ENCODE measurements at places on chromosomes 1 and 21.
A peak's percentile ranks its signal among the peaks of the same experiment; 100 is the strongest.

DNA sequence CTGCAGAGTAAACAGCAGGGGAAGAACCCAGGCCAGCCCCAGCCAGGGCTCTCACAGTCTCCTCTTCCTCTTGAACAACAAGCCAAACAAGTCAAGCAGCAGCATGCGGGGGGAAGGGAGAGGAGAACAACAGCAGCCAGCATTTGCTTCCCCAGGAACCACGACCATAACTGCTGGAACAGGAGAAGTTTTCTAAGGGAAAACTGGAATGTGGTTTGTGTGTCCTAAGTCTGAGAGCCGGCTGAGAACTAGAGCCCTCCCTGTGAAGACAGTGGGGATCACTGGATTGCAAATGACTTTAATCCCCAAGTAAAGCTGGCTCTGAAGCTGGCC, 48.2 kb downstream of the COQ8A start:
- no peak overlapping the region for H3K4me3 ChIP-seq
- H3K4me1 ChIP-seq = peaks cover 31% of the 10 kb centered on the region
- peak; percentile 43 for DNase-seq
- no peaks in the 10 kb centered on the region for H3K36me3 ChIP-seq

GRCh38 chr1:156705321-156705917, at the start of gene CRABP2:
Gene CRABP2 (minus strand): TSS chr1:156705583. CDS start chr1:156705446, 137 bp downstream.
- H3K36me3 ChIP-seq = no peaks in the 10 kb centered on the region
- H3K4me1 ChIP-seq = peaks cover 31% of the 10 kb centered on the region
- peak within 1 kb of the TSS; percentile 39 for H3K27ac ChIP-seq
- H3K4me3 ChIP-seq = peak within 1 kb of the TSS; percentile 31
- peak; percentile 45 for DNase-seq
- no peaks in the 10 kb centered on the region for H3K27me3 ChIP-seq

DNA sequence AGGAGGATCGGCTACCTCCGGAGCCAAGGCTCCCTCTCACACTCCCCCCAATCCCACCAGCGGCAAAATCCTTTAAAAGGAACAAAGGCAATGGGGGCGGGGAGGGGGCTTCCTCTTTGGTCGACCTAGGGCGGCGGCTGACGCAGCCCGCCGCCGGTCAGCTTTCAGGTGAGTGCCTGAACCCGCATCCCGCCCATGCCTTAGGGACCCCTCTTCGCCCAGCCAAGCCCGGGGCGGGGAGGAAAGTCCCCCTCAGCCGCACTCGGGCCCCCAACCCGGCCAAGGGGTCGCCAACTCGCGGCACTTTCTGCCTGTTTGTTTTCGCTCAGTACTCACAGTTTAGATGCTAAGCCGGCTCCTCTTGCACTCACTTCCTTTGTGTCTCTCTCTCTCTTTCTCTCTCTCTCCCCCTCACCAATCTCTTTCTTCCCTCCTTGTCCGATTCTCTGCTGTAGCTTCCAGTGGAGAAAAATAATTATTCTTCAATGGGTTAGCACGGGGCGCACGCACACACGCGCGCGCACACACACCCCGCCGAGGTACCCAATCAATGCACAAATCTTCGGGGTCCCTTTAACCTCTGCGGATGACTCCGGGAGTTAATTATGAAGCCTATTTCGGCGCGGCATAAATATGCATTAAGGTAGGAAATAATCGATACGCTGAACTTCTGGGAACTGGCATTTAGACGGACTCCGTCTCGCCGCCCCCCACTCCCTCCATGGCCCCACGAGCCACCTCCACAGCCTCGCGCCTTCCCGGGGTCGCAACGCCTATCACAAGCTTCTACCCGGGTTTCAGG, at the start of gene BLACAT1:
TSS of gene BLACAT1 (minus strand) at position 465 of the 802 bp plus-strand sequence.
- no peaks in the 10 kb centered on the region for H3K4me1 ChIP-seq
- H3K27ac ChIP-seq = no peak within 1 kb of the TSS
- no peak within 1 kb of the TSS for H3K4me3 ChIP-seq
- DNase-seq = no peak
- H3K36me3 ChIP-seq = no peaks in the 10 kb centered on the region
- peaks cover 60% of the 10 kb centered on the region for H3K27me3 ChIP-seq

DNA sequence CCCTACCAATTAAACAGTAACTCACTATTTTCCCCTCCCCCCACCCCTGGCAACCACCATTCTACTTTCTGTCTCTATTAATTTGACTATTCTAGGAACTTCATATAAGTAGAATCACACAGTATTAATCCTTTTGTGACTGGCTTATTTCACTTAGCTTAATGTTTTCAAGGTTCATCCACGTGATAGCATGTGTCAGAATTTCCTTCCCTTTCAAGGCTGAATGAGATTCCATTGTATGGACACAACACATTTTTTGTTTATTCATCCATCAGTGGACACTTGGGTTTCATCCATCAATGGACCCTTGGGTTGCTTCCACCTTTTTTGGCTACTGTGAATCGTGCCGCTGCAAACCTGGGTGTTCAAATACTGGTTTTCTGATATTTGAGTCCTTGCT, 41.7 kb downstream of the EIF2D start:
- DNase-seq = no peak
- no peak overlapping the region for H3K4me3 ChIP-seq

DNA sequence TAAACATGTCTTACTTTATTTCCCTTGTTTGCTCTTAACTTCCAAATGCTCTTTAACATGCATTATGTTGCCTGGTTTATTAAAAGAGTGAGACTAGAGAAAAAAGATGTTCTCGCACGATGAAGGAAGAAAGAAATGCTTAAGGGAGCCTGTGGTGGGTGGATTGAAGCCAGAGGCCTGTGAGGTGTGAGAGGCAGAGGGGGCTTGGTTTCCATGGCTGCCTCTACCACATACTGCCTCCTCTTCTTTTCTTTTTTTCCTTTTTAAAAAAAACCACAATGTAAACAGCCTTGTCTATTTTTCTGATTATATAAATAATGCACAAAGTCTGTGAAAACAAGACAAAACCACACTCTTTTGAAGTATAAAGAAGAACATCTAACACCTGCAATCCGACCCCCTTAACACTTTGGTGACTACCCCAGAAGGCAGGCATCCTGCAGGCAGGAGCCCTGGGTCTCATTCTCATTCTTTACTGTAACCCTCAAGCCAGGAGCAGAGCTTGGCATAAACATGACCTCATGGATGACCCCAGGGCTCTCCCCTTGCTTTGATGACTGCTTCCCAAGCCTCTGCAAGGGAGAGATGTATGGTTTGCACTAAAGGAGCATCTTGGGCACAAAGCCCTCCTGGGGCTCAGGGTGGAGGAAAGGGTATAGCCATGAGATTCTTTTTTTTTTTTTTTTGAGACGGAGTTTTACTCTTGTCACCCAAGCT, 10.1 kb upstream of the PARP1 start:
- H3K4me3 ChIP-seq = no peak overlapping the region
- no peaks in the 10 kb centered on the region for H3K4me1 ChIP-seq
- no peak overlapping the region for H3K27ac ChIP-seq
- DNase-seq = no peak
- no peaks in the 10 kb centered on the region for H3K36me3 ChIP-seq
- no peaks in the 10 kb centered on the region for H3K27me3 ChIP-seq

DNA sequence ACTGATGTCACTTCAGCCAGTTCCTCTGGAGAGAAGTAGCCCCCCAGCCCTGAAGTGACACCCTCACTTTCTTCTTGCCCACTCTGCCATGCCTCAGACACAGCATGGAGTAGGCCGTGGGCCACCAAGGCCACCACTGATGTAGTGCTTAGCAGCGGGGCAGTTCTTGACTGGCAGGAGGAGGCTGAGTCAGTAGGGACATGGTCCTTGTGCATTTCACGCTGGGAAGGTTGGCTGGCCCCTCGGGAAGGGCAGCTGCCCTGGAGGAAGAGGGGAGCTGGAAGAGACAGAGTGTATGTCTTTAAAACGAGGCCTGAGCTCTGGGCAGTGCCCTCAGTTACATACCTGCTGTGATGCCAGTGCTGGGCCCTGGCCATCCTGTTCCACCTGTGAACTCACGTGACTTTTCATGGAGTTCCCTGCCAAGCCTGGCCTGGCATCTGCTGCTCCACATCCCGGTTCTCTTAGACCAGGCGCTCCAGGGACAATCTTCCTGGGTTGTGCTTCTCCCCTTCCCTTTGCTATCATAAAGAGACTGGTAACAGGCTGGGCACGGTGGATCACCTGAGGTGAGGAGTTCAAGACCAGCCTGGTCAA, 158.6 kb upstream of the TMEM51 start:
- peaks cover 40% of the 10 kb centered on the region for H3K4me1 ChIP-seq
- DNase-seq = peak; percentile 56
- H3K27ac ChIP-seq = peak overlapping the region; percentile 94
- H3K36me3 ChIP-seq = no peaks in the 10 kb centered on the region

- no peaks in the 10 kb centered on the region for H3K36me3 ChIP-seq
- DNase-seq = no peak
- no peak overlapping the region for H3K27ac ChIP-seq
- H3K27me3 ChIP-seq = no peaks in the 10 kb centered on the region
- no peaks in the 10 kb centered on the region for H3K4me1 ChIP-seq
These were observed 68.3 kb downstream of the CLIC6 start for GRCh38 chr21:34737115-34737514.

GRCh38 chr1:116374353-116375147, 1.5 kb downstream of the ATP1A1 start:
- peaks cover 46% of the 10 kb centered on the region for H3K4me1 ChIP-seq
- H3K36me3 ChIP-seq = no peaks in the 10 kb centered on the region
- peak overlapping the region; percentile 87 for H3K27ac ChIP-seq
- H3K27me3 ChIP-seq = no peaks in the 10 kb centered on the region
- peak overlapping the region; percentile 98 for H3K4me3 ChIP-seq
- DNase-seq = no peak

DNA sequence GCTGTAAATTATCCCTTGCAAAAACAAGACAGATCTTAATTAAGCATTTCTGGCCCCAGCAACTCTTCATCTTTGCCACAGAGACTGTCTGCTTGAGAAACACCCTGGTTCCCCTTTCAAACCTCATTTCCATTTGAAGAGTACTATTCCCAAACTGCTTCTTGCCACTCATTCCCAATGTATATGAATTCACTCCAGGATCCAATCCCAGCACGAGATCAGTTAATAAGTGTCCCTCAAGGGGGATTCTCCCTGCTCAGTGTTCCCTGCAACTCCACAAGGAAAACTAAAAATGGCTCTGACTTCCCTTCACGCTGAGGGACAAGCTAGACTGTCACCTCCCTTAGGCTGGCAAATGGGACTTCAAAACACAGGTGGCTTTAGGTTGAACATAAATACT, 173.2 kb downstream of the SIPA1L2 start:
- no peak overlapping the region for H3K27ac ChIP-seq
- H3K4me3 ChIP-seq = no peak overlapping the region
- no peaks in the 10 kb centered on the region for H3K36me3 ChIP-seq

GRCh38 chr1:229264487-229264886, 6.4 kb upstream of the RAB4A start:
- peaks cover under 1% of the 10 kb centered on the region for H3K4me1 ChIP-seq
- no peak overlapping the region for H3K27ac ChIP-seq
- no peak for DNase-seq
- no peak overlapping the region for H3K4me3 ChIP-seq
- no peaks in the 10 kb centered on the region for H3K27me3 ChIP-seq
- H3K36me3 ChIP-seq = no peaks in the 10 kb centered on the region

DNA sequence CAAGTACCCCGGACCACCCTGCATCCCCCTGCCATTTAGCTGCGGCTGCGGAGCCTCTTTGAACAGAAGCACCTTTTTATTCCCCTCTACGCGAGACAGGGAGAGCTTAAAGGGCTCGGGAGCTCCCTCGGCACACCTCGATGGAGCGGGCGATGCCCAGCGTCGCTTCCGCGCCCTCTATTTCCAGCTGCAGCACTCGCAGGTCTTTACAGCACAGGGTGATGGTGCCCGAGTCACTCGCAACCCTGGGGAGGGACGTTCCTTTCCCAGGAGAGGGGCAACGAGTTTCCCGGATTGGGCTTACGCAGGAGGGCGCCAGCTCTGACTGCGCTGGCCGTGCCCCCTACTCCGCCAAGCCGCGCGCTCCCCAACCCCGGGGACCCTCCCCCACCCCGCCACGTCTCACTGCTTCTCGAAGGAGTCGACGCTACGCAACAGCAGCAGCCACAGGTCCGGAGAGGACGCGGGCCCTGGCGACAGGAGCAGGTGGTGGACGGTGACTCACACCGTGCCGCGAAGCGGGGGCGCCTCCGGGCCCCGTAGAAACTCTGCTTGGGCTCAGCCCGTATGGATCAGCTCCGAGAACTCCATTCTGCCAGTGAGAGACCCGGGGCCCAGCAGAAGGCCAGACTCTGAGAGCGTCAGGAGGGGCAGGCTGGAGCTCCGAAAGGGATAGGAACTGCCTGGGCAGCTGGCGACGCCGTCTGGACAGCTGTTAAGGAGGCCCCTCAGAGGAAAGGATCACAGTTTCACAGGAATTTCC, 5.8 kb upstream of the FAM167B start:
- DNase-seq = peak; percentile 85
- peaks cover 38% of the 10 kb centered on the region for H3K4me1 ChIP-seq
- peak overlapping the region; percentile 81 for H3K27ac ChIP-seq

- H3K36me3 ChIP-seq = no peaks in the 10 kb centered on the region
- DNase-seq = peak; percentile 66
- no peak overlapping the region for H3K4me3 ChIP-seq
- H3K27ac ChIP-seq = no peak overlapping the region
- H3K4me1 ChIP-seq = no peaks in the 10 kb centered on the region
- H3K27me3 ChIP-seq = peaks cover 8% of the 10 kb centered on the region
These were observed 6.4 kb upstream of the GUCA2B start for GRCh38 chr1:42146626-42147320.

DNA sequence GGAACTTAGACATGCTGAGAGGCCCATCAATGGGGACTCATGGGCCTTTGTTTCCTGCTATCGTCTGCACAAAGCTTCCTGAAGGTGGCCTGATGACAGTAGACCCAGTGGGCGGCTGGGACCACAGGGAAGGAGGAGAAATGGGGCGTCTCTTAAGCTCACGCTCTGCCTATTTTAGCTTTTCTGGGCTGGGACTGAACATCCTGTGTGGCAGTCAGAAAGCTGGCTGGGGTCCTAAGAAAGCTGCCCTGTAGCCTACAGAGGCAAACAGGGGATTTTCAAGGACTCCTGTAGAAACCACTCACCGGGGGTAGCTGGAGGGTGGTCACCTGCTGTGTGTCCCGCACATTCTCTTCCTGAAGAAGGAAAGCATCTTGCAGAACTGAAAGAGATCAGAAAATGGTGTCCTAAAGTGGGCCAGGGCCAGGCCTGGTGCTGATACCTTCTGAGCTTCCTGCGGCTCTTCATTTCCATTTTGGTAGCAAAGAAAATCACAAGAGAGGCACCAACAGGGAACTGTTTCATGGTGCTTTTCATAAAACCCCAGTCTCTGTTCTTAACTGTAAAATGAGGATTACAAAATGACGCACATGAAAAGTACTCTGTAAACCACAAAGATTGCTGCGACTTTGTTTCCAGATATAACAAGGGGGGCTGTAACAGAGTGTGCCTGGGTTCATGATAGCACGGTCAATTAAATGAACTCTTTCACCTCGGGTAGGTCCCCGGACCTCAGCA, 8.6 kb downstream of the ZNF496 start:
- H3K27me3 ChIP-seq = no peaks in the 10 kb centered on the region
- no peak for DNase-seq
- H3K27ac ChIP-seq = no peak overlapping the region
- no peak overlapping the region for H3K4me3 ChIP-seq
- H3K36me3 ChIP-seq = no peaks in the 10 kb centered on the region
- no peaks in the 10 kb centered on the region for H3K4me1 ChIP-seq

GRCh38 chr1:151638074-151638775, 26.4 kb downstream of the SNX27 start:
- H3K27me3 ChIP-seq = no peaks in the 10 kb centered on the region
- H3K27ac ChIP-seq = no peak overlapping the region
- H3K36me3 ChIP-seq = no peaks in the 10 kb centered on the region
- no peak for DNase-seq

- H3K4me3 ChIP-seq = no peak overlapping the region
- peak overlapping the region; percentile 81 for H3K27ac ChIP-seq
- H3K36me3 ChIP-seq = peaks cover 84% of the 10 kb centered on the region
- H3K27me3 ChIP-seq = no peaks in the 10 kb centered on the region
These were observed 63.6 kb downstream of the CD46 start for GRCh38 chr1:207815466-207815865.

All from adrenal gland (tissue), 19 donors.